ENCODE measurements at places on chromosomes 11 and 22.

GRCh38 chr22:30906946-30907345 lies 61.6 kb downstream of the MORC2 start:
- no peak for DNase-seq

GRCh38 chr22:27588268-27588667 lies 213.3 kb downstream of the MN1 start:
- no peak for DNase-seq

GRCh38 chr22:37534445-37534844 lies 15.2 kb upstream of the CARD10 start:
- DNase-seq, result no peak

- DNase-seq, result no peak
Observed at GRCh38 chr11:43404406-43404805, 45.7 kb downstream of the TTC17 start.

DNA sequence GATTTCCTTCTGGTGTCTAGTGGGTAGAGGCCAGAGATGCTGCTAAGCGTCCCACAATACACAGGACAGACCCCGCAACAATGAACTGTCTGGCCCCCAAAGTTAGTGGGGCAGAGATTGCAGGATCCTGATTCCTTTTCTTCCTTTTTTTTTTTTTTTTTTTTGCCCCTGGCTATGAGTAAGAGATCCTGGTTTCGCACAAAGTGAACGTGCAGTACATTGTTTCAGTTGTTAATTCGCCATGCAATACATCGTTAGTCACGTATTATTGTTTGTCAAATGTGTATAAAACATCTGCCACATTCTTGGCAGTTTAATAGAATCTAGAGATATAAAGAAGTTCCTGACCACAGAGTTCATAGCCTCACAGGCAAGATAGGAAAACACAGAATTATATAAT lies 20.2 kb downstream of the ST3GAL4 start:
- no peak for DNase-seq

DNA sequence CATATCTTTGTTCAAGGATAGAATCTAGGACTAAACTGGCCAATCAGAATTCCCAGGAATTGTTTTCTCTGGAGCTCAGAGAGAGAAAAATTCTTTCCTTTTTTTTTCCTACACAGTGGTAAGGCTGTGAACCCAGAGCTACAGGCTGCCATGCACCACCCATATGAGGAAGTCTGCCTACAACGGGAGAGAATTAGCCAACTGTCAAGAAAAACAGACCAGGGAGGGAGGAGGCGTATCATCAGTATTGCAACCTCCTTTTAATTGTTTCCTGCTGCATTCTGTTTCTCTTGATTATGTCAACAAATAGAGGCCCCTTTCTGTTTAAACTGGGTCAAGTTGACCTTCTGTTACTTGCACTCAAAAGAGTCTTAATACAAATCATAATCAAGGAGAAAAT lies 176.5 kb upstream of the UBASH3B start:
- no peak for DNase-seq

- no peak for DNase-seq
Observed at GRCh38 chr11:76267556-76267955, 61.3 kb upstream of the WNT11 start.
